Heart left ventricle (tissue), 16 donors: ENCODE measurements at places on chromosomes 2 and 18. TPM values are rescaled to one million over a fixed set of nuclear protein-coding genes. Genes with fewer than 3 reads are reported as not detected.
A peak's percentile ranks its signal among the peaks of the same experiment; 100 is the strongest.

DNA sequence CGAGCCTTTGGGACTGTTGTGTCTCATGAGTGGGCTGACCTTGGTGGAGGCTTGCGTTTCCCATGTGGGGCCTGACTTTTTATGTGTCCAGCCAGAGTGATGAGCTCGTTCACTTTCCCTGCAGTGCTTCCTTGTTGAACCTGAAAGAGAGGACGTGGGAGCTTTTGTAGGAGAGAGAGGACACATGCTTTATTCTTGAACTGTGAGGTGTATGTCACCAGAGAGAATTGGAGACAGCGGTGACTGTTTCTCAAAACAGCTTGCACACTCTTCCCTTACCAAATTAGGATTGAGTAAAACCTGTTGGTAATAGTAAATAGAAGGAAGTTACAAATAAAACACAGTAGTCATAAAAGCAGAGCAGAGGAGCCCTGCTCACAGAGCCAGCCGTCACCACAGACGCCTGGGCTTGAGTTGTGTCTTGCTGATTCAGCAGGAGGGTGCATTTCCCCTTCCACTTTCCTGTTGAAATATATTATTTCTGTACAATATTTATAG is 60.7 kb downstream of the INPP4A start:
- H3K36me3 ChIP-seq, result no peaks in the 10 kb centered on the region
- H3K4me3 ChIP-seq, result no peak overlapping the region
- H3K27me3 ChIP-seq, result no peaks in the 10 kb centered on the region
- peak overlapping the region; percentile 79 for H3K27ac ChIP-seq
- no peak for DNase-seq
- peaks cover 62% of the 10 kb centered on the region for H3K4me1 ChIP-seq

GRCh38 chr2:170180031-170180566 is 2.2 kb downstream of the MYO3B start:
- no peak for DNase-seq
- no peaks in the 10 kb centered on the region for H3K36me3 ChIP-seq
- no peak overlapping the region for H3K27ac ChIP-seq
- H3K4me3 ChIP-seq, result no peak overlapping the region
- peaks cover 3% of the 10 kb centered on the region for H3K4me1 ChIP-seq

DNA sequence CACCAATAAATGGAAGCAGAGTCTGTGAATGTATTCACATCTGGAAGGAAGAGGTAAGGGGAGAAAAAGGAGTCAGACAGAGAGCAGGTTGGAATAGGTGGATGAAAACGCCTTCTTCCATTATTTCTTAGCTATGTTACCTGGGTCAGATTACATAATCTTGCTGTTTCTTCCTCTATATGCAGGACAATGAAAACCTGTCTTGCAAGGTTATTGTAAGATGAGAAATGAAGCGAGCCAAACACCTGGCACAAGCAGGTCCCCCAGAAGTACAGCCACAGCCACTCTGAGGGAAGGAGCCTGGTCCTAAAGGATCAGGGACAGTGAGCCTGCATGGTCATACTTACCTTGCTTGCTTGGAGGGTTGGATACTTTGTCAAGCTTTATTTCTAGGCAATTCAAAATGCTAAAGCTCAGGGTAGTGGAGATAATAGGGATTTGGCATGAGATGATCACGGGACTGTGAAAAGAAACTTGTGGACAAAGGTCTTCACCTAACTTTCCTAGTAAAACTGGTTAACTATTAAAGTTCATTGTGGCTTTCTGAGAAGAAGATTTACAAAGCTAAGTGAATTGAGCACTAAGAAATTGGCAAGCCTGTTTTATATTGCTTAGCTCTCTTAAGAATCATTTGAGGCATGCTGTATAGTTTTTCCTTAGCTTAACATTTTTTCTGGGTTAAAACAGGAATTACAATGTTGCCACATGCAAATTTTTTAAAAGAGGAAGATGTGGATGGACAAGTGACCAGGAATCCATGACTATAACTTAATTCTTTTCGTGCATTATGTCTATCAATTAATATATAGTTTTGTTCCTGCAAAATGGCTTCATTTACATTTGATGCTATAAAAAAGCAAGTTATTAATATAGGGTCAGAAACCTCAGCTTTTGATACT is 15.7 kb upstream of the PLA2R1 start:
- H3K4me1 ChIP-seq, result no peaks in the 10 kb centered on the region
- no peak for DNase-seq
- H3K27me3 ChIP-seq, result no peaks in the 10 kb centered on the region
- H3K27ac ChIP-seq, result no peak overlapping the region

DNA sequence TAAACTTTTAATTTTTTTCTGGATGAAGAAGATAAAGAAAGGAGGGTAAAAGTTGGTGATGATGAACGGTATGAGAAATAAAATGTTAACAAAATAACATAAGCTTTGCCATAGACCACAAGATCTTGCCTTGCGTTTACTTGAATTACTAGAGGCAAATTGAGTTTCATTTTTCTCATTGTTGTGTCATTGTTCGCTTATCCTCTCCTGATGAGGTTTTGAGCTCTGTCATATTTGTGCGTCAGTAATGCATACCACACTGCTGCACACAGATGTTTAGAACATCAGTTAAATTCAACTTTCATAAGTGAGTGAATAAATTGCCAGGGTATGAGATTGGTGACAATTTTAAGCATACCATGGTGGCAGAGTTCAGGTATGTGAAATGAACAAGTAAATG is 843.6 kb downstream of the SUCLG1 start:
- H3K4me1 ChIP-seq, result no peaks in the 10 kb centered on the region
- no peak overlapping the region for H3K27ac ChIP-seq
- no peaks in the 10 kb centered on the region for H3K36me3 ChIP-seq

DNA sequence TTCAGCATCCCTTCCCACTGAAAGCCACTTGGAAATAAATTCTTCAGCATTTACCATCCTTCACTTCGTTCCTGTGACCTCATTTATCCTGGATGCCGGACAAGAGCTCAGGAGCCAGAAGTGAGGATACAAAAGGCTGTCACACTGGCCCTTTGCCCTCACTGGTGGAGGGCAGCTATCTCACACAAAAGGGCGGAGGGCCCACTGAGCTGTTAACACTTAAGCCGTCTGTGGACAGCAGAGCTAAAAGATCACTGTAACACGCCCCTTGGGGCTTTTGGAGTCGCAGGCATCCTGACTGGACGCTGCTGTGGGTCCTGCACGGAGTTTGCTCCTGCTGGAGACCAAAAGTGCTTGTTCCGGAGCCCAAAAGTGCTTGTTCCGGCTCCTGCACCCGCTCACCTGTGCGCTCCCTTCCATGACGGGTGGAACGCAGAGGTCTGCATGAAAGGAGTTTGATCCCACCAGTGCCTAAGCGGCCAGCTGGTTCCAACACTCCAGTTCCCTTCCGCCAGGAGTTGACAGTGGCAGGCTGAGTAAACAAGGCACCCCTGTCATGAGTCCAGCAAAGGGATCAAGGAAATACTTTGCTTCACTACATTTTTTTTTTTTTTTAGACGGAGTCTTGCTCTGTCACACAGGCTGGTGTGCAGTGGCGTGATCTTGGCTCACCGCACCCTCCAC is 572.0 kb upstream of the LINC00305 start:
- H3K27ac ChIP-seq, result no peak overlapping the region
- no peaks in the 10 kb centered on the region for H3K4me1 ChIP-seq
- no peaks in the 10 kb centered on the region for H3K36me3 ChIP-seq
- DNase-seq, result no peak
- no peak overlapping the region for H3K4me3 ChIP-seq

GRCh38 chr2:186183406-186183805 is 302.7 kb upstream of the ZC3H15 start:
- H3K4me3 ChIP-seq, result no peak overlapping the region
- H3K4me1 ChIP-seq, result no peaks in the 10 kb centered on the region
- no peaks in the 10 kb centered on the region for H3K27me3 ChIP-seq
- no peaks in the 10 kb centered on the region for H3K36me3 ChIP-seq
- no peak overlapping the region for H3K27ac ChIP-seq

DNA sequence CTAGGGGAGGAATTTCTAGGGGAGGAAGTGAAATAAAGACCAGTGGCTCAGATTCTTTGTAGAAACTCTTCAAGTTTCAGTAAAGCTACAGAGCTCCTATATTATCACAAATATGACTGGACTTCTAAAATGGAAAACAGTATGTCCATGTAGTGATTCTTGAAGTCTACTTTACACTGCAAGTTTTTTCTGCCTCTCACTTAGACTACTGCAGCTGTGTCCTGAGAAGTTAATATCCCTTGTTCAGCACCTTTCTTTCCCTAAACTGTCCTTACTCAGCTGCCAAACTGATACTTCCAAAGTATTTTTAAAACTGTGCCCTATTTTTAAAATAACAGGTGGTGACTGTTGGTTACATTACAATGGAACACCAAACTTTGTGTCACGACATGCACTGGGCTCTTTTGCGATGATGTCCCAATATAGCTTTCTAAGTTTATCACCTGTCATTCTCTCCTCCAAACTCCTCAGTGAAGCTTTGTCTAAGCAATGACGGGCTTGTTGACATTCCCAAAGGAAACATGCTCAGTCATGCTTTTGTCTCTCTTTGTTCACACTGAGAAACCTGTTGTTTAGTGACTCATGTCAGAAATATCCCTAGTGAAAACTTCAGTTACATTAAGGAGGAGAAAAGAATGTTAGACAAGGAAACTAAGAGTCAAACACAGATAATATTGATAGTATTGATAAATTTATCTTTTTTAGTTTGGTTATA is 341.1 kb downstream of the ARL6IP6 start:
- no peaks in the 10 kb centered on the region for H3K4me1 ChIP-seq
- no peak for DNase-seq

DNA sequence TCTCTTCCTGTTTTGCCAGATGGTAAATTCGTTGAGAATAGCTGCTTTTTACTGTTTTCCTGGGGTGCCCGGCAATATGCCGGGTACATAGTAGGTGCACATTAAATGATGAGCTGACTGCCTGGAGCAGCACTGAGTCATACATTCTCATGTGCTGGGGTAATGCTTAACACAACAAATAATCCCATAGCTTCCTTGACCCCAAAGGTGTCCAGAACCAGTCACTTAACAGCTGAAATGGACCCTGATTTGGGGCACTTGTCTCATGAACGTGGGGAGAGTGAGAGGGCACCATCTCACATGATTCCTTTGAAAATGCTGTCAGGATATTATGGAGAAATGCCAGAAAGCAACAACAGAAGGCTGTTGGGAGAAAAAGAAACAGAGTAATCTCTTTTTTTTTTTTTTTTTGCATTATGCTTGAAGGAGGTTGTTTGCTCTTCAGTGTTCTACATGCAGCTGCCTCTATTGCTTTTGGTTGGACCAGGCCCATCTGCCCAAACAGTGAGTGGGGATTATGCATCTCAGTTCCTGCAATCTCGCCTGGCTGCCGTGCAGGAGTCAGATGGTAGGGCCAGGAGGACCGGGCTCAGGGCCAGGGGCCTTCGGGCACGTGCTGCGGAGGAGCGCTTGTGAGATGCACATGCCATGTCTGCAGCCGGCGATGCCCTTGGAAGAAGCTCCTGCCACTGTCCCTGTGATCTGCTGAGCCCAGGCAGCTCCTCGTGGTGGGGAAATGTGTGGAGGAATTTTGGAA is 162.1 kb downstream of the SH3RF3 start:
- no peak overlapping the region for H3K27ac ChIP-seq
- DNase-seq, result peak; percentile 65
- H3K4me3 ChIP-seq, result no peak overlapping the region
- H3K27me3 ChIP-seq, result no peaks in the 10 kb centered on the region
- peaks cover 10% of the 10 kb centered on the region for H3K4me1 ChIP-seq
- H3K36me3 ChIP-seq, result no peaks in the 10 kb centered on the region

GRCh38 chr2:11430729-11431128 is 35.2 kb downstream of the E2F6 start:
- H3K27ac ChIP-seq, result no peak overlapping the region
- no peak overlapping the region for H3K4me3 ChIP-seq
- no peaks in the 10 kb centered on the region for H3K4me1 ChIP-seq
- no peaks in the 10 kb centered on the region for H3K27me3 ChIP-seq

- H3K4me1 ChIP-seq, result no peaks in the 10 kb centered on the region
- no peaks in the 10 kb centered on the region for H3K36me3 ChIP-seq
- H3K27ac ChIP-seq, result no peak overlapping the region
- peaks cover 3% of the 10 kb centered on the region for H3K27me3 ChIP-seq
- no peak overlapping the region for H3K4me3 ChIP-seq
Observed at GRCh38 chr2:24015562-24016375, 5.9 kb downstream of the MFSD2B start.

DNA sequence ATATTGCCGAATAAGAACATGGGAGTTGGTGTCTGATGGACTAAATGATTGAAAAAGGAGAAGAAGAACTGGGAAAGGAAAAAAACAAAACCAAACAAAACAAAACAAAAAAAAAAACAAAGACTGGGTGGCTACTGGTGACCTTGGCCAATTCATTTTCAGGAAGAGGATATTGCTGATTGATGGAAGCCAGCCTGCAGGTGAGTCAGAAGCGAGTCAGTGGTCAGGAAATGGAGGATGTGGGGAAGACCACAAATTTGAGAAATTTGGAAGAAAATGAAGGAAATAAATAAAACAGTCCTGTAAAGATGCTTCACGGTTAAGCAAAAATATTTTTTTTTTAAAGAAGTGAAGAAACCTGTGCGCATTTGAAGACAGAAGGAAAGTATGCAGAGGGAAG is 296.9 kb downstream of the ZNF521 start:
- no peaks in the 10 kb centered on the region for H3K36me3 ChIP-seq
- no peaks in the 10 kb centered on the region for H3K4me1 ChIP-seq
- H3K27ac ChIP-seq, result no peak overlapping the region
- H3K27me3 ChIP-seq, result no peaks in the 10 kb centered on the region

DNA sequence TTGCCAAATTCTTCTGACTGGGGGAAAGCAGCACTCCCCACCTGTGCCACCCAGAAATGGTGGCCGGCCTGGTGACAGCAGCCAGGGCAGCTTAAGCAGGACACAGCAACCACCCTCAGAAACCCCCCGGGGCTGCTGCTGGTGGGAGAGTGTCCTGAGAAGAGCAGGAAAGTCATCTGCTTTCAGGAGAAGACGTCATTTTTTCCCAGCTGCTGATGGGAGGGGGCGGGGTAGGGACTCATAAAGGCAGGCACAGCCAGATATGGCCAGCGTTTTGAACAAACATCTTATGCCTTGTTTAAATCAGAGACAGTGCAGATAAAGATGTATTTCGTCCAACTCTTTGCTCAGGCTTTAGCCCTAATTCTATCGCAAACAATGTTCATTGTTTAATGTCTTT is 139.5 kb downstream of the LRRC30 start:
- H3K4me1 ChIP-seq, result peaks cover 36% of the 10 kb centered on the region
- H3K27ac ChIP-seq, result peak overlapping the region; percentile 96
- H3K36me3 ChIP-seq, result no peaks in the 10 kb centered on the region
- DNase-seq, result no peak
- no peaks in the 10 kb centered on the region for H3K27me3 ChIP-seq
- no peak overlapping the region for H3K4me3 ChIP-seq

DNA sequence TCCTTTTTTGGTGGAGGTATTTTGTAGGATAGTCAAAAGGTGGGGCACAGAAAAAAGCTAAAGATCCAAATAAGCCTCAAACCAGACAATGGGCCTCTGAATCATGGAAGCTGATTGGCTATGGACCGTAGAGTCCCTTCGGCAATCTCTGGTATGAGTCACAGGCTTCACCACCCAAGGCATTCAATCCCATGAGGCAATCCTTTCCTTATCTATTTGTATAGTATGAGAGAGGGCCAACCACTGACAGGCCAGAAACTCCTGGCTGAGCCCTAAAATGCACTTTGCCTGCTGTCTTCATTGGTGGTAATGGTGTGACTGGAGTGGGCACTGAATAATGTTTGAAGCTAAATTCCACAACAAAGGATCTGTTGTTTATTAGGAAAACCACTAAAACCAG is 38.7 kb upstream of the MEX3C start:
- no peaks in the 10 kb centered on the region for H3K27me3 ChIP-seq
- no peaks in the 10 kb centered on the region for H3K36me3 ChIP-seq
- peaks cover 6% of the 10 kb centered on the region for H3K4me1 ChIP-seq

GRCh38 chr18:7545734-7546133 is 21.4 kb upstream of the PTPRM start:
- H3K36me3 ChIP-seq, result no peaks in the 10 kb centered on the region
- H3K27ac ChIP-seq, result no peak overlapping the region
- no peaks in the 10 kb centered on the region for H3K27me3 ChIP-seq
- H3K4me3 ChIP-seq, result no peak overlapping the region

Gene C1QL2
- not detected for total RNA-seq

Gene NXPH2
- not detected for total RNA-seq

Gene BCL11A
- total RNA-seq, result 22.4 TPM

Gene SPP2
- total RNA-seq, result not detected
